ENCODE measurements at places on chromosomes 5 and 9.

GRCh38 chr5:159749146-159749545, 167.1 kb upstream of the ADRA1B start:
- DNase-seq: no peak

GRCh38 chr5:19496056-19496455, 491.9 kb downstream of the CDH18 start:
- DNase-seq: no peak

- DNase-seq: peak; percentile 60
Observed at GRCh38 chr5:53930457-53930856, 370.0 kb downstream of the NDUFS4 start.

DNA sequence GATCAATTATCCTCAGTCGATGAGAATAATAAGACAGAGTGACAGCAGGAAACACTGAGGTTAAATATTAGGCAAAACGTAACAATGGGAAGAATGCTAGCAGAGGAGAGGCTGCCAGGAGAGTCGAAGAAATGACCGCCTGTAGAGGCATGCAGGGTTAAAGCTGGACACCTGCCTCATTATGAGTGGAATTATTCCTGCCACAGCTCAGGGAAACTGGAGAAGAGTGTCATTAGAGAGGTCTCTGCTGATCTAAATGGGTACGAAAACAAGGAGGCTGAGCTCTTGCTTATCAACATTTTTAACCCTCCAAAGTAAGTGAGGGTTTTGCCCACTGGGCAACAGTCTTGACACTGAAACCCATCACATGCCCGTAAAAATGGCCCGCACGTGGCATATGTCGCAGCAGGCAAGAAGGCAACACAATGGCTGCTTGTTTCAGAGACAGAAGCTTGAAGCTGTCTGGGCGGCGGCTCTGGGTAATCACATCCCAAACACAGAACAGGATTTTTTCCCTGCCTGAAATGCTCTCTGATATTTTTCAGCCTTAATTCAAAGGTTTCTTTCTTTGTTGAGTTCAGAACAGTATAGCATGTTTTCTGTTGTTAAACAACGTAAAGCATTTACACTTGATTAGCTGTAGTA, 118.7 kb downstream of the MED27 start:
- DNase-seq: no peak

- DNase-seq: no peak
Observed at GRCh38 chr9:97411440-97411788, 482 bp upstream of the TDRD7 start.

DNA sequence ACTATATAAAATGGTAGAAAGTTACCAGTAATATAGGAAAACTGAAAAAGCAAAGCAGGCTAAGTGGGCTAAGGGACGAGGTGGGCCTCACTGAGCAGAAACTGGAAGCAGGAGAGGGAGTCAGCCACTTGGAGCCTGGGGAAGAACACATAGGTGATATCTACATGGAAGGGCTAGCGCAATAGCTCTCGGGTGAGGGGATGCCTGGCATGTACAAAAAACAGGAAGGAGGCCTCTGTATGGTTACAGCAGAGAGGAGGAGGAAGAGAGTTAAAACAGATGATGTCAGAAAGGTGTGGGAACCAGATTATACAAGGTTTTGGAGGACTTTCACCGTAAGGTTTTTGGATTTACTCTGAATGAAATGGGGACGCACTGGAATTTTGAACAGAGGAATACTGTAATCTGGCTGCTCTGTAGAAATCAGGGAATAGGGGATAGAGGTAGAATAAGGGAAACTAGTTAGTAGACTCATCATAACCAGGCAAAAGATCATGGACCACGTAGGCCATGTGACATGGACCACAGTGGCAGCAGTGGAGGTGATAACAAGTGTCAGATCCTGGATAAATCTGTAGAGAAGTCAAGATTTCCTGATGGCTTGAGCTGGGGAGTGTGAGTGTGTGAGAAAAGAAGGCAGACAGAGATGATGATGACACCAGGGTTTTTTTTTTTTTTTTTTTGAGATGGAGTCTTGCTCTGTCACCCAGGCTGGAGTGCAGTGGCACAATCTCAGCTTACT, 52.5 kb downstream of the FNBP1 start:
- no peak for DNase-seq

DNA sequence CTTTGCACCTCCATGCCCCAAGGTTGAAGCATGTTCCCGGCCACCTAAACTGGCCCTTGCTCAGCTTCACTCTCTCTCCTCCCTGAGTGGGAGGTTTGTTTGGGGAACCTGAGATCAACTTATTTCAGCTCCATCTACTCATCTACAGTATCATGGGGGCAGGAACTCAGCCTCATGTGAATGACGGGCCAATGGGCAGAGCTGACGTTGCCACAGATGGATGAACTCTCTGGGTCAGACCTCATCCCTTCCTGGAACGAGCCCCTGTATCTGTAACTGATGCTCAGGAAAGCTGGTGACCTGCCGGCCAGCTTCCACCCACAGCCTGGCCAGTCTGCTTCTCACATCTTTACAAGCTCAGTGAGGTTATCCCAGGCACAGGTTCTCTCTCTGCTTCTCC, 369.6 kb downstream of the IRX2 start:
- DNase-seq: no peak

GRCh38 chr9:35790025-35790384, 1.4 kb upstream of the NPR2 start:
- DNase-seq: no peak

DNA sequence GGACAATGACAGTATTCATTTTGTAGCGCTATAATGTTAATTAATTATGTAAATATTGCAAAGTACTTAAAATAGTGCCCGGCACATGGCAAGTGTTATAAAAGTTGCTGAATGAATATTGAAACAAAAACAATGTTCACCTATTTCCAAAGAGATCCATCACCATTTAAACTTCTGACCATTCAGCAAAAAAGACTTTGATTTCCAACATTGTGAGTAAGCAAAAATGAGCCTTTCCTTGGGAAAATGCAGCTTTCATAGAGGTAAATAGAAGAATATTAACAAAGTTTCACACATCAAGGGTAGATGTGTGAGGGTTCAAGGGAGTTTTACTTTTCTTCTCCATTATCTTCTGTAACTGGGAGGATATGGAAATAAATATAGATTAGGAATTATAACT, 1089.4 kb upstream of the C9orf72 start:
- no peak for DNase-seq

Measured in choroid plexus epithelial cell (primary cell).